Thoracic aorta (tissue), 2 donors: ENCODE measurements at places on chromosomes 1 and 21. TPM values are rescaled to one million over a fixed set of nuclear protein-coding genes. Genes with fewer than 3 reads are reported as not detected.

- DNase-seq: no peak
Observed at GRCh38 chr1:105087506-105087905, 1337.8 kb downstream of the AMY1C start.

DNA sequence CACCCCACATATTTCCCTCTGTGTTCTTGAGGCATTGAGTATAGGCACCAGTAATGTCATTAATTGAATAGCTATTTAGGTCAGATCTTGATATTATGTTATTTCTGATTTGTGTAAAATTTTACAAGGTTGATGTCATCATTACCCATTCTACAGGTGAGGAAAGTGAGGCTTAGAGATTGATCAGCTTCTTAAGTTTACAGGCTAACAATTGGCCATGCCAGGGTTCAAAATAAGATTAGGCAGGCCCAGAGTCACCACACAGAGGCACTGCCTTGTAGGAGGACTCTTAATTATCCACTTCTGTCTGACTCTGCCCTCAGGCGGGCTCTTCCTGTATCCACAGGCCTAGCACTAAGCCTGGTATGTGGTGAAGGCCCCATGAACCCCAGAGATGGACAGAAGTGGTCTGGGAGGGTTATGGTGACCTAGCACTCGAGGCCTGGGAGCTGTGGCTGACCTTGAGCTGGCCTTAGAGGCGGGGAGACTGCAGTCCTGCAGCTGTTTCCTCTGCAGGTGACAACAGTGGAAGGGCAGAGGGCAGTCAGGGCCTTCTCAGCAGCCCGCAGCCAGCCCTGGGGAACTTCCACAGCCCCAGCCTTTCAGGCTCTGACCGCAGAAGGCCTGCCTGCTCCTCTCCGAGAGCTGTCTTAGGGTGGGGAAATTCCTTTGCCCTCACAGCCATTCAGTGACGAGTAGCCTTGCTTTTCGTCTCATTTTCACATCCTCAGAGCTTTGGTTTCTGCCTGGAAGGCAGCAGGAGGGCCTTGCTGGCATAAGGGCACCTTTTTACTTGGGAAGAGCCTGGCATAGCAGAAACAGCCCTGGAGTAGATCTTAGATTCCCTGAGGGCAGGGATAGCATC is 12.2 kb downstream of the ZDHHC18 start:
- no peak for DNase-seq

DNA sequence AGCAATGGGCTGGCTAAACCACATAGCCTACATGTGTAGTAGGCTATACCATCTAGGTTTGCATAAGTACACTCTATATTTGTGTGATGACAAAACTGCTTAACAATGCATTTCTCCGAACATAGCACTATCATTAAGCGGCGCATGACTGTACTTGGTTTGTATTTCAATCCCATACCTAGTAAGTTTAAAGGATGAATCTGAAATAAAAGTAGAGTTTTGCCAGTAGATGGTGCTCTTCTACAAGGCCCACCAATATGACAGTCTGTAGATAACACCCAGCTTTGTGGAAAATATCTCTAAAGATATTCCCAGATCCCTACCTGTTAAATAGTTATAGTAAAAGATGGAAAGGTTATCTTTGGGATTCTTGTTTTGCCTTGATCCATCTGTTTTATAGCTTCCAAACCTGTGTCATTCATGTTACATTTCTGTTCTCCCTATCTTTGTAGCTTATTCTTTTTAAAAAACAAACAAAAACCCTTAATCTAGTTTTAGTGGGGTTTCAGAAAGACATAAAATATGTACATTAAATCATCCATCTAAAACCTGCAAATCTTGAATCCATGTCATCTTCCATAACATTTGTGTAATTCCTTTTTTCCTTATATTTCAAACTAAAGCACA is 33.9 kb upstream of the ASPM start:
- no peak for DNase-seq

- DNase-seq: no peak
Observed at GRCh38 chr1:38062361-38063288, 16.0 kb upstream of the POU3F1 start.

DNA sequence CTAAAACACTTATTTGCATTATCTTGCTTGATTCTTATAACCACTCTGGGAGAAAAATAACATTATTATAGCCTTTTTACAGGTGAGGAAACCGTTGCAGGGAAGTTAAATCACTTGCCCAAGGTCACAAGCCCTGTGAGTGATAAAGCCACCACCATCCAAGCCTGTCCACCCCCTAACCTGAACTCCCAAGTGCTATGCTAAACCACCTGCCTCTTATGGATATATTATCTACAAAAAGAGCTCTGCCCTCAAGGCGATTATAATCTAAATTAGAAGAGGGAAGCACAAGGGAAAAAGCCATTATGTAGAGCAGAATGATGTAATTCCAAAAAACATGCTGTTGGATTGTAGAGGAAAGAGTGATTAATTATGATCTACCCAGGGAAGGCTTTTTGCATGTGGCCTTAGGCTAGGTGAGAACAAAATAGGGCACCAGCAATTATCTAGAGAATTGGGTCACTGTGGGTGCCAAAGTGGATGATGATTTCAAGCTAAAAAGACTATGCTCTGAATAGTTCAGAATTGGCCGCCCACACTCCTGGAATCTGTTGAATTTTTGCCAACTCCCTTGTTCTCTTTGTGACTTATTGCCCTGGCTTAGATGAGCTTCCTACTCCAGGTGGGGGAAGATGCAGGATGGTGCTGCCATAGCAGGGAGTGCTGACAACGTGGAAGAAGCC is 205.3 kb downstream of the FGGY start:
- DNase-seq: no peak

DNA sequence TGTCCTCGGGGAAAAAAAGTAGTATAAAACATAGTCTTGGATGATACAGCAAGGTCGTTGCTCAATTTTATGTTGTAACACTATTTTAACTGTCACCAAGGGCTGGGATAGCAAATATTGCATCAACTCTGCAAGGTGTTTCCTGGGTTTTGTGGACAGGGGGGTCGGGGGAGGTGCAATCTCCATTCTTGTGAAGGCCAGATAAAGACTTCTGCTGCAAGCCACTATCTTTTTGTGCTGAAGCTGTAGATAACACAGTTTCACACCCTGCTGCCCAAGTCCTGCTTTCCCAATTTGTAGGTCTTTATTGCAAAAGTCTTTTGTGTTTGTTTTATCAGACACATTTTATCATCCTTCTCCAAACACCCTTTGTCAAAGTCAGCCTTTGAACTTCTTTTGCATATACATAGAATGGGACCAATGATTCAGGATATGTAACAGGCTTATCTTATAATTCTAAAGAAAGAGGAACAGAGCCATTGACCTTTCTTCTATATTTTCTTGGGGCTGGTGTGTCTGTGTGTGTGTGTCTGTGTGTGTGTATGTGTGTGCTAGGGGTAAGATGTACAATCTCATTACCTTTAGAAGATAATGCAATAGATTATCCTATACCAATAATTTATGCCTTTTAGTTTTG is 140.6 kb downstream of the RUNX1 start:
- no peak for DNase-seq

- no peak for DNase-seq
Observed at GRCh38 chr21:42799948-42800347, 79.4 kb downstream of the WDR4 start.

DNA sequence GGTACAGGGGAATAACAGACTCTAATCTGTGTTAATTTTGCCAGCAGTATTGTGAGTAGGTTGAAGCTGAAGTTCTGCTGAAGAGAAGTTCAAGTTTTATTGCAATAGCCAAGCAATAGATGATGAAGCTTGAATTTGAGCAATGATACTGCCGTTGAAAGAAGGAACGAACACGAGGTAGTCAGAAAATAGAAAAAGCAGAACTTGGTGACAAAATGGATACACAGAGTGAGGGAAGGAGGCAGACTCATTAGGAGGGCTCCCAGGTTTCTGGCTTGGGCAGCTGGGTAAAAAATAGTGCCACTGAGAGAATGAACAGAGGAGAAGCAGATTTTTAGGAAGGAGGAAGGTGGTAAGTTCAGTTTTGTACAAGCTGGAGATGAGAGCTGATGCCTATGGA is 22.3 kb upstream of the AGO1 start:
- no peak for DNase-seq

DNA sequence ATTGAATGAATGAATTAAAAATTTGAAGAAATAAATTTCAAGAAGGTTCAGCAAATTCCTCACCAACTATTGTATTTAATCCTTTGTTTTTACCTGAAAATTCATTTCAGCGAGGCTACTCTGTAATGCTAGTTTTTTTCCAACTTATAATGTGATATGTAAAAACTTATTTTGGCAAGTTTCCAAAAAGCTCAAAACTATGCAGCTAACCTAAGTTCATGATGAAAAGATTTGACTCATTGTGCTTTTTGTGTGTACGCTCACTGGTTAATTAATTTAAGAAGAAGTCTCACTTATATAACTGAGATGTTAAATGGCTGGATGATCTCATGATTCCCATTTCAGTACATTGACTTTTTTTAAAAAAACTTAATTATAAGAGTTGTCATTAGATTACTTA is 196.0 kb upstream of the SAMSN1 start:
- DNase-seq: no peak

- no peak for DNase-seq
Observed at GRCh38 chr1:177794376-177794991, 175.4 kb downstream of the SEC16B start.

GRCh38 chr1:28369371-28370238 is at the start of gene PHACTR4:
Gene PHACTR4 (plus strand): TSS chr1:28369740. CDS start chr1:28407448, 37,708 bp downstream.
- peak; percentile 66 for DNase-seq

DNA sequence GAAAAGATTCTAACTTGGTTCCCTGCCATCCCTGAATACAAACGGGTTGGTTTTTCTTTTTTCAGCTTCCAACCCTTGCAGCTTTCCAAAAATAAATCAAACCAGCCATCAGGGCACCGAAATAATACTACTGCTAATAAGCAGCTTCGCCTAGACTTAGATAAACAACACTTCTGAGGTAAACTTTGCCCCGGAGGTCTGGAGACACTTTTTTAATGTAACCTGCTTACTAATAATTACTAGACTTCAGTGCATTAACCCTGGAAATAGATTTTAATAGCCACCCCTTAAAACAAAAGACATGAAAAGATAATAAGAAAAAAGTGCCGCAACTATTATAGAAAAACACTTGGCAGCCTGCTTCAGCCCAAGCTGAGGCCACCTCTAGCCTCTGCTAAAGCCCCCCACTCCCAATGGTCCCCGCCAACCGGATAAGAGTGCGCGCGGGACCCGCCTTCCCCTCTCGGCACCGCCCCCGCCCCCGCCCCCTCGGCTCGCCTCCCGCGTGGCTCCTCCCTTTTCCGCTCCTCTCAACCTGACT is 405 bp upstream of the GADD45A start:
- no peak for DNase-seq

- no peak for DNase-seq
Observed at GRCh38 chr1:9294910-9295636, 2.4 kb downstream of the SPSB1 start.

DNA sequence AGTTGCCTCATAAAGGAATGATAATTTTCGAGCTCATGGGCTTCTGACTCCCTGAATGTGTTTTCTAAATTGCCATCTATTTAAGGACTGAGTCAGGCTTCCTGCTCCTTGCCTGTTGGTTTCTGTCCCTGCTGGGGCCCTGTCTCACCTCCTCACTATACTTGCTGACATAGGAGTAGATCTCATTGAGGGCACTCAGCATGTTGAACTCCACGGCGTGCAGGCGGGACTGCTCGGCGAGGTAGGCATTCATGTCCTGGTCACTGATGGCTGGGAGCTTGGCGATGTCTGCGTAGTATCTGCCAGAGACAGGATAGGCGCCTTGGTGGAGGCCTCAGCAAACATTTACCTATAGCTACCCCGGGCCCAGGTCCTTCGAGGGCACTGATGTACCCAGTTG is 116.9 kb upstream of the CD34 start:
- no peak for DNase-seq

DNA sequence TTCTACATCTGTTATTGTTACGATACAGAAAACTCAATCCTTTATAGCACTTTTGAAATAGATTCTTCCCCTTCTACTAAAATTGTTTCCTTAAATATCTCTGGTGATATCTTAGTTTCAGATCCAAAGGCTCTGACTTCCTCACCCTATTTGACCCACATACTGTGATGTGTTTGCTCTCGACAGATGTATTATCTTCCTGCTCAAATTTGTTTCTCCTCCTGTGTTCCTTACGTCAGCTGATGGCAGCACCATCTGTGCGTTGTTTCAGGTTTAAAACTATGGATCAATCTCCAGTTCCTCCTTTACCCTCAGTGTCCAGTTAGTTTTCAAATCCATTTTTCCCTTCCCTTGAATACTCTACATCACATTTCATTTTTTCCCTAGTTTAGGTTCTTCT is 274.4 kb downstream of the RYR2 start:
- DNase-seq: no peak

DNA sequence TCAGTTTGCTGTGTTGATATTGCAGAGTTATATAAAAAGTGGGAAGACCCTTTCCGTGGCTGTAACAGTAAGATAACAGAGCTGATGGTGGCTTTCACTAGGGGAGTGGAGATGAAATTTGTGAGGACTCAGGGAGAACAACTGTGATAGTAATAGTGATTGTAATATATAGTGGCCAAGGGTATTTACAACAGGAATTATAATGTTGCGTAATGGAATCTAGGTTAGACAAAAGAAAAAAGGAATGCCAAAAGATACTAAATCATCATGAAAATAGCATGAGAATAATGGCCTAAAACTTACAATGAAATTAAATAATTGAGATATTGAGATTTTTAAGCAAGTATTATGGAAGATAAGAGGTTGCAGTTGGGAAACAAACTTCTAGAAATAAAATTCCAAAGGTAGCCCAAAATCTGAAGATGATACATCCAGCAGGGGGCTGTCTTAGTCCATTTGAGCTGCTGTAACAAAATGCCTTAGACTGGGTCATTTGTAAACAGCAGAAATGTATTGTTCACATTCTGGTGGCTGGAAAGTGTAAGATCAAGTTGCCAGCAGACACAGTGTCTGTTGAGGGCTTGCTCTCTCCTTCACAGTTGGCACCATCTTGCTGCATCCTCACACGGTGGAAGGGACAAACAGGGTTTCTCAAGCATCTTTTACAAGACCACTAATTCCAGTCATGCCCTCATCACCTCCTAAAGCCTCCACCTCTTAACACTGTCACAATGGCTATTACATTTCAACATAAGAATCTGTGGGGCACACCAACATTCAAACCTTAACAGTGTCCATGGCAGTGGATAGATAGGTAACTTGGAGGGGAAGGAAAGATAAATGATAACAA is 711.2 kb downstream of the MRPL39 start:
- DNase-seq: no peak

GRCh38 chr21:29351691-29352090 is 53.0 kb downstream of the BACH1 start:
- DNase-seq: no peak

- DNase-seq: no peak
Observed at GRCh38 chr1:201582705-201583442, 43.9 kb downstream of the NAV1 start.

- no peak for DNase-seq
Observed at GRCh38 chr1:230465691-230466090, 39.6 kb upstream of the PGBD5 start.

DNA sequence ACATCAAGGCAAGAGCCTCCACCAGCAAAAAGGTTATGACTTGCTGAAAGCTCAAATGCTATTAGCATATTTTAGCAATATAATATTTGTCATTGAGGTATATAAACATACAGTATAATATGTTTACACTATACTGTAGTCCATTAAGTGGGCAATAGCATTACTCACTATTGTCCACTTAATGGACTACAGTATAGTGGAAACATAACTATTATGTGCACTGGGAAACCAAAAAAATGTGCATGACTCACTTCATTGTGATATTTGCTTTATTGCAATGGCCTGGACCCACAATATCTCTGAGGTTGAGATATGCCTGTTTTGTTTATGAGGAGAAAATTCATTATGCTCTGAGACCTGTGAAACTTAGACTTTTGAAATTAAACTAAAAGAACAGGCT is 300.0 kb downstream of the BARHL2 start:
- DNase-seq: no peak

The DYNLT4 gene
- not detected for total RNA-seq

The SLC9C2 gene
- not detected for total RNA-seq

The CHIA gene
- total RNA-seq: not detected

The INTS7 gene
- 4.7 TPM for total RNA-seq

The PRAMEF25 gene
- not detected for total RNA-seq
